NCI-H187 (cell line): ENCODE measurements at places on chromosomes 3 and 15.
A peak's percentile ranks its signal among the peaks of the same experiment; 100 is the strongest.

DNA sequence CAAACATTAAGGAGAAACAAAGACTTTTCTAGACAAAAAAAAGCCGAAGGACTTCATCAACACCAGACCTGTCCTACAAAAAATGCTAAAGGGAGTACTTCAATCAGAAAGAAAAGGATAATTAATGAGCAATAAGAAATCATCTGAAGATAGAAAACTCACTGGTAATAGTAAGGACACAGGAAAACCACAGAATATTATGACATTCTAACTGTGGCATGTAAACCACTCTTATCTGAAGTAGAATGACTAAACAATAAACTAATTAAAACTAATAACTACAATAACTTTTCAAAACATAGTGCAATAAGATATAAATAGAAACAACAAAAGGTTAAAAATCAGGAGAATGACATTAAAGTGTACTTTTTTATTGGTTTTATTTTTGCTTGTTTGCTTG, 584.5 kb upstream of the CCDC54 start:
- no peak for DNase-seq

GRCh38 chr3:146770301-146770700, 165.2 kb upstream of the PLSCR5 start:
- no peak for DNase-seq

- DNase-seq, result no peak
Observed at GRCh38 chr3:194142156-194142910, 6.4 kb downstream of the HES1 start.

DNA sequence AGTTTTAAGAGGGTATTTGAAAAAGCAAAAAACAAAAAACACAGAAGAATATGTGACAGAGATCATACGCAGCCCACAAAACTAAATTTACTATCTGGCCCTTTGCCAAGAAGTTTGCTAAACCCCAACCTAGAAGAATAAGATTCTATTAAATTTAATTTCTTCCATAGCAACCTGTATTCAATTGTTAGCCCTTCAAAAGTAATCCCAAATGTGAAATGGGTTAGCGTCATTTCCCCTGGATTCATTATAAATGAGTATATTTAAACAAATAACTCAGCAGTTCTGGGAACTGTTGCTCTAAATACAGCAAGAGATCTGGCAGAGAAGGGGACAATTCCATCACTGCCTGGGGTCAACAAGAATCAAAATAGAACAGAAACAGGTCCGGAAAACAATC, 56.8 kb downstream of the CERS3 start:
- DNase-seq, result no peak

GRCh38 chr15:71003319-71003718, 110.7 kb downstream of the LRRC49 start:
- no peak for DNase-seq

- DNase-seq, result peak; percentile 9
Observed at GRCh38 chr3:24867783-24868182, 373.1 kb upstream of the THRB start.

- DNase-seq, result peak; percentile 49
Observed at GRCh38 chr3:179451265-179452175, at the start of gene GNB4. Gene GNB4, minus strand, starts transcription at chr3:179451470. Its CDS starts 25,270 bp downstream, at chr3:179426200.

DNA sequence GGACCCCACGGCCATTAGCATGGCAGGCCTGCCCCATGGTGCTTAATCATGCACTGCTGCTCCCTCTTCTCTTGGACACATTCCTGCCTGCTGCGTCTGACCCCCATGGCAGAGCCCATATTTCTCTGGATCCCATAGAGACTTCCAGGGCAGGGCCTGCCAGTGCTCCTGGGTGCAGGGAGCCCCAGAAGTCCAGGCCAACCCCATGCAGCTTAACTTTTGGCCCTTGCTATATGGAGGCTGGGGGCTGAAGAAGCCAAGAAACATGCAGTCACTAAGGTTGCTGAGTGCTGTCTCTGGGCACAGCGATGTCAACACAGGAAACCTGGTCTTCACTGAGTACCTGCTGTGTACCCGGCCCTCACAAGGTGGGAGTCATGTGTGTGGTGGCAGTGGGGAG, 11.3 kb upstream of the PRKCD start:
- DNase-seq, result no peak

DNA sequence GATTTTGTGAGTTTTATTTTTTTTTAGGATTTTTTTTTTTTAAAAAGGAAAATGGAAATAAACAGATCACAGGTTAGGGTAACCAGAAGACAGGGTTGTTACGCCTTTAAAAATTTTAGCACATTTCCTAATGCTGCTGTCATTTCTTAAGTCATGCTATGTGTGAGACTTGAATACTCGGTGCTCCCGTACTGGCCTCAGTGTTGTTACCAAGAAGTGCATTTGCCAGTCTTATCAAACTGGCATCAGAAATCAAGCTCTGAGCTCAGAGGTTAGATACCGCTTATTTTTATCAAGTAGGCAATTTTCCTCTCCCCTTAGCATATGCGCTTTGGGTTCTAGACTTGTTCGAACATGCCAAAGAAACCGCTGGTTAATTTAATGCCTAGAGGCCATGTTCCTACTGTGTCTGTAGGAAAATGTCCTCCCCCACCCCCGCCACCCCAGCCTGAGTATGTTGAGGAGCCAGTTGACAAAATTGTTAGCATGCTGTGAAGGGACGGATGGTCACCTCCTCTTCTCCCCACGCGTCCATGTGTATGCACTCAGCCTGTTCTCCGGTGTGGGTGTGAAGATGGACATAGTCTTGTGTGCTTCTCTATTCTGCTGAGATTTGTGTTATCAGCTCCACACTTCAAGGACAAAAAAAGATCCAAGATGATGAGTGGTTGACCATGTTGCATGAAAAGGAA, 88.9 kb downstream of the ITPR1 start:
- no peak for DNase-seq

- no peak for DNase-seq
Observed at GRCh38 chr15:55907797-55908196, 85.6 kb downstream of the NEDD4 start.

DNA sequence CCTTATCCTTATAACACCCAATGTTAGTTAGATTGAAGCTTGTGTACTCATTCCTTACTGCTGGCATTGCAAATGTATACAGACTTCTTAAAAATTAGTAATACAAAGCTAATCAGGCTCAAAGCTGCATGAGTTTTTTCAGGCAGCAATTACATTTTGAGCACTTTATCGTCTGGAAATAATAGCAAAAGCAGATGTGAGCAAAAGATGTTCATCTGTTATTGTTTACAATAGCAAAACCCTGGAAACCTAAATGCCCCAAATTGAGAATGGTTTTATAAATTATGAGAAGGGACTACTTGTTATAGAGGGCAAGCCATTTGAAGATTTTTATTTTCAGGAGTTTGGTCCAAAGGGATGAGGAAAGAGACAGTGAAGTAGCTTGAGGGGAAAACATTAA, 126.4 kb downstream of the GADL1 start:
- no peak for DNase-seq

- no peak for DNase-seq
Observed at GRCh38 chr3:17811646-17812045, 69.2 kb upstream of the TBC1D5 start.

- DNase-seq, result no peak
Observed at GRCh38 chr15:99702895-99703602, 30.2 kb downstream of the LYSMD4 start.

GRCh38 chr3:123424999-123425712, 23.7 kb downstream of the ADCY5 start:
- no peak for DNase-seq

GRCh38 chr3:184338511-184338945, 1.1 kb downstream of the FAM131A start:
- peak; percentile 70 for DNase-seq
